Endothelial cell of umbilical vein (primary cell): ENCODE measurements at places on chromosomes 11 and 22. TPM values are rescaled to one million over a fixed set of nuclear protein-coding genes. Genes with fewer than 3 reads are reported as not detected.

PHOX2A gene
- not detected in 2 replicates for total RNA-seq

C11orf65 gene
- total RNA-seq, result not detected in 2 replicates

FAM111B gene
- 17.4 and 21.9 TPM in 2 replicates for total RNA-seq

RIN1 gene
- 9.1 and 10.2 TPM in 2 replicates for total RNA-seq

ARHGAP20 gene
- total RNA-seq, result 1.1 and 1.4 TPM in 2 replicates

INS gene
- total RNA-seq, result not detected in 2 replicates

GPR83 gene
- total RNA-seq, result not detected in 2 replicates

TRPM5 gene
- not detected in 2 replicates for total RNA-seq

PLEKHA7 gene
- total RNA-seq, result 3.8 and 6.8 TPM in 2 replicates

CRYBA4 gene
- not detected in 2 replicates for total RNA-seq

MAJIN gene
- not detected in 2 replicates for total RNA-seq

SCGB1D2 gene
- not detected in 2 replicates for total RNA-seq

CSF2RB gene
- 20.6 and 24.9 TPM in 2 replicates for total RNA-seq

RBMXL2 gene
- total RNA-seq, result 0.51 TPM in 1 of 2 replicates, not detected in the other

VPREB1 gene
- total RNA-seq, result not detected in 2 replicates

FOSL1 gene
- 52.6 and 53.8 TPM in 2 replicates for total RNA-seq

GNAZ gene
- 0.86 and 1.8 TPM in 2 replicates for total RNA-seq

KREMEN1 gene
- 0.99 and 1.1 TPM in 2 replicates for total RNA-seq

LAMTOR1 gene
- total RNA-seq, result 91.1 and 95.1 TPM in 2 replicates

NRIP3 gene
- total RNA-seq, result 8.4 and 9.9 TPM in 2 replicates

SAA4 gene
- total RNA-seq, result not detected in 2 replicates

CECR2 gene
- total RNA-seq, result 2.1 TPM in 1 of 2 replicates, not detected in the other

DNA sequence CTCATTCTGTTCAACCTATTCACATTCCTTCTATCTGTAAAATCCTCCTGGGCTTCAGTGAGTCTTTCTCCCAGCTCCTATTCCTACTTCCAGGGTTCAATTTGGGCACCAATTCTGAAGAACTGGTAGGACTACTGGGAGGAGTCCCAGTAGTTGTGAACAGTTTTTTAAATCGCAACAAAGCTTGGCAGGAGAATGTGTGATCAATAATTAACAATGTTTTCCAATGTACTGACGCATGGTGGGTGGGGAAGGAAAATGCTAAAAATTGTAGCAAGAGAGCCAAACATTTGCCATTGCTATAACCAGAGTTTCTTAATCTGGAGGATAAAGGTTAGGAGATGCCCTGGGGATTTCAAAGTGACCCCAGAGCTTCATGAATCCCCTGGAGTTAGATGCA, 27.3 kb upstream of the PRSS23 start:
- DNase-seq, result no peak

- no peak for DNase-seq
Measured at GRCh38 chr22:26479043-26479791, 4.4 kb downstream of the HPS4 start.

DNA sequence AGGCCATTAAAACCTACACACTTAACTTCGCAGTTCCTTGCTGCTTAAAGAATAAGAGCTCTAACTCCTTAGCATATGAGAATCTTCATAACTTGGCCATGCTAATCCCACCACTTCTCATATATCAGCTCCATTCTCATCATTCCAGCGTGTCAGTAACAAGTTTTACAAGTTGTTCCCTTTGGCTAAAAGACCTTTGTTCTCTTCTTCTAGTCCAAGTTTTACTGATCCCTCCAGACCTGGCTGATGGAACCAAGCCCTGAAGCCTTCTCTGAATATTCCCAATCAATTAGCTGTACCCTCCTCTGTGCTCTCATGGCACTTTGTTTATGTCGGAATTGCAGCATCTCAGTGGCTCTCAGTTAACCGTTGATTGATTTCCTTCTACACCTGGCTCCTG, 35.8 kb downstream of the GAB2 start:
- no peak for DNase-seq

DNA sequence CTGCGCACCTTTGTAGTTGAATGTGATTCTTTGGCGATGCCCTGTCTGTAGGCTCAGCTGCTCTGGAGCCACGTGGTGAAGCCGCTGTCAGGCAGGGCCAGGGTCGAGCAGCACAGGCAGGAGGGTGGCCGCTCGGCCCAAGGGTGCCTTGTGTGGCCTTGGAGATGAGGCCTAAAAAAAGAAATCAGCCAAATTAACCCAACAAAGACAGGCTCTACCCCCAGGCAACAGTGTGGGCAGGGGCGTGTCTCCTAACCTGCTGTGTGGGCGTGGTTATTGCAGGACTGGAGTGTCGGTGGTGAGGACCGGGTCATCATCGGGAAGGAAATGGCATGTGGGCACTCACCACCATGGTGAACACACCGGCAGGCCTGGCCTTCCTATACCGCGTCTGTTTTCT, 34.3 kb downstream of the CTTN start:
- no peak for DNase-seq

DNA sequence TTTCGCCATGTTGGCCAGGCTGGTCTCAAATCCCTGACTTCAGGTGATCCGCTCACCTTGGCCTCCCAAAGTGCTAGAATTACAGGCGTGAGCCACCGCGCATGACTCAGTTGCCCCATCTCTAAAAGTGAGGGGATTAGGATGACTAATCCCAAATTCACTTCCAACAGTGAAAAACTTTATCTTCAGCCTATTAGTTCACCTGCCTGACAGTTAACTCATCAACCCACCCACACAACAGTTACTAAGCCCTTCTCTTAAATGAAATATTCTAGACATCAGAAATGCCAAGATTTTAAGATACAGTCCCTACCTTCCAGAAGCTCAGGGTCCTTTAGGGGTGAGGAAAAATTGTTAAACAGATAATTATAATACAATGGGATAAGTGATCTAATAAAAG, 2.0 kb upstream of the ANKRD42 start:
- no peak for DNase-seq

GRCh38 chr11:30125456-30125855, 105.4 kb upstream of the FSHB start:
- DNase-seq, result no peak

DNA sequence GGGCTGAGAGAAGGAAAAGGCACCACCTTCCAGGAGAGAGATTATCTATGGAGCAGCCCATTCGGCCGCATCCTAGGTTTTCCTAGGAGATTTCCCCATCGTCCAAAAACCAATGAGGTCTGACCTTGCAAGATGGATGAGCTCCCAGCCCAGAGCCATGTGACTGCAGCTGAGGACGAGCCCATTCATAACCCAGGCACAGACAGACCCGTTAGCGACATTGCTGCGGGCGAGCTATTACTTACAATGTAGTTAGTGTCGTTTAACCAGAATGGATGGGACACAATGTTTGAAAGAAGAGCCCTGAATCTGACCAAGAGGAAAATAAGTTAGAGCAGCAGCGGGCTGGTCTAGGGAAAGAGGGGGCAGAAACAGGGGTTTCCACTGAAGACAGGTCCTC, 395.9 kb upstream of the CADM1 start:
- no peak for DNase-seq

GRCh38 chr11:32820497-32820896, 9.2 kb upstream of the PRRG4 start:
- DNase-seq, result no peak

GRCh38 chr11:47847892-47848699, at the start of gene NUP160:
NUP160 (minus strand) TSS chr11:47848350; CDS start chr11:47848318, 32 bp downstream.
- DNase-seq, result peak; percentile 74

DNA sequence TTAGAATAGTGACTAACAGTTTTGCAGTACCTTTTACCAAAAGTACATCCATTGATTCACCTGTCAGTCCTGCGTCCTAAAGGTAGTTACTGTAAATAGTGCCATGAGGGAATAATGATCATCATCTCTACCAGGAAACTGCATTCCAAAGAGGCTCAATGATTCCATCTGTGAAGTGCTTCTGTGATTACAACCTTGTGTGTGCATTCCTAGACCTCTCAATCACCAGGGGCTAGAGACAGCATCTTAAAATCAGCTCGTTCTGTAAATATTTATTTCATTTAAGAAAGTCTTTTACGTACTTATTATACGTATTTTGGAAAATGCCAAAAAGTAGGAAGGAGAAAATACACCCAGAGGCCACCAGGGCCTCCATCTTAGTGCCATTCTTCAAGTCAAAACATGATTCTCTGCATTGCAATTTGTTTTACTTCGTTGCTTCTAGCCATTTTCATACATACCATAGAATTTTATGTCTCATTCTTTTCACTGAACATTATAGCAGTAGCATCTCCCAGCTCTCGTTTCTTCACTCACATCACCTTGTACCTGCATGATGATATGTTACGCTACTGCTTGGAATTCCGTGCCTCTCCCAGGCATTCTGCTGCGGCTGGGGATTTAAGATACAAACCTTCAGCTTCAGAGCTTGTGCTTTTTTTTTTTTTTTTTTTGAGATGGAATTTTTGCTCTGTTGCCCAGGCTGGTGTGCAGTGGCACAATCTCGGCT, 117.0 kb downstream of the SEZ6L start:
- DNase-seq, result no peak

DNA sequence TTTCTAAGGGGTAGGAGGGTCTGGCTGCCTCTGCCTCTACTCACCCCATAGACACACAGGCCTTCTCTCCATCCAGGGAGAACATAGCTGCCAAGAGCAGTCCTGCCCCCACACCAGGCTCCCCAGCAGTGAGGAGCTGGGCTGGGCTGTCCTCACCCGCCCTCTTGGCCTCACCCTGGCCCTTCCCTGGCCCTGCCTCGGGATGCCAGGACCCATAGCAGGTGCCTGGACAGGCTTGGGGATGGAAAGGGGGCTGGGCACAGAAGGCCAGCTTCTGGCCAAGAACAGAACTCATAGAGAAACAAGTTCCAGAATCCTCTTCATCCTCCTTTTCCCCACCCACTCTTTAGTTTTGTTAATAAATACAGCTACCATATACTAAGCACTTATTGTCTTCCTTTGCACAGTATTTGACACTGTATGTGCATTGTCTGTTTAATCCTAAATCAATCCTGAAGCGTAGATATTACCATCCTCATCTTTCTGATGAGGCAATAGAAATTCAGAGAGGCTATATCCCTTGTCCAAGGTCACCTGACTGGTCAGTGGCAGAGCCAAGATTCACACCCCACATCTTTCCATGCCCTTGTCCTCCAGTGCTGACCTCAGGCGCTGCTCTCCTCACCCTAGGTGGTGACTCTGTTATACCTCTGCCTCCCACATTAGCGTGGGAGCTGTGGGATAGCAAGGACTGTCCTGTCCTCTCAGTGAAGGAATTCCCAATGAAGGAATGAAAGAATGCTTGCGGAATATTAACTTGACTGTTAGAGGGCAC, 22.0 kb upstream of the MYOD1 start:
- DNase-seq, result no peak

- DNase-seq, result no peak
Measured at GRCh38 chr11:113613619-113614018, 92.5 kb downstream of the TMPRSS5 start.

DNA sequence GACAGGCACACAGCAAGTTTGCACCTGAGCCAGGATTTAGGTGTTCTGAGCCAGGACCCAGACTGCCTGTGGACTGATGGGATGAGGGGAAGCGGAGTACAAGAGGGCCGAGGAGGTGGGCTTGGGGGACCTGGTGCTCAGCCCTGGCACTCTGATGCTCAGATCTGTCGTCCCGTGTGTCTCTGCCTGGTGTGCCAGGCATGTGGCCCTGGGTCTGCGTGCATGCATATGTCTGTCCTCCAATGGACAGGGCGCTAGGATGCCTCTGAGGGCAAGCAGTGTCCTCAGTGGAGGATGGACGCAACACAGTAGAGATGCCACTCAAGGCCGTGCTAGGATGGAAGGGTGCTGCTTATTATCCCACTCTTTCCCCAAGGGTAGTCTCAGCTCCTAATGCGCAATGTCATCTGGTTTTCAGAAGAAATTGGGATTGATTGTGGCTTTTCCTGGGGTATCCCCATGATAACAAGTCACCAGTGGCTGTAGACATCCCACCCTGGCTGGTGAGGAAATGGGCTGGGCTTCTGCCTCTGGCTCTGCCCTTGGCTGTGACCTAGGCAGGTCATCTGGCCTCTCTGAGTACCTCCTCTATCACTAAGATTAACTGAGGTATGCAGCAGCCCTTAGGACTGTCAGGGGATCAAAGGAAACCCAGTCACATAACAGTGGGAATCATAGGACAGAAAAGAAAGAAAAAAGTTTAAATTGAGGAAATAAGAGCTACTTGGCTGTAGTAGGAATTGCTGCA, 35.7 kb upstream of the SUSD2 start:
- peak; percentile 47 for DNase-seq

GRCh38 chr22:37243402-37244113, 511 bp downstream of the RAC2 start:
- no peak for DNase-seq

GRCh38 chr11:115161876-115162275, 342.3 kb downstream of the CADM1 start:
- no peak for DNase-seq

DNA sequence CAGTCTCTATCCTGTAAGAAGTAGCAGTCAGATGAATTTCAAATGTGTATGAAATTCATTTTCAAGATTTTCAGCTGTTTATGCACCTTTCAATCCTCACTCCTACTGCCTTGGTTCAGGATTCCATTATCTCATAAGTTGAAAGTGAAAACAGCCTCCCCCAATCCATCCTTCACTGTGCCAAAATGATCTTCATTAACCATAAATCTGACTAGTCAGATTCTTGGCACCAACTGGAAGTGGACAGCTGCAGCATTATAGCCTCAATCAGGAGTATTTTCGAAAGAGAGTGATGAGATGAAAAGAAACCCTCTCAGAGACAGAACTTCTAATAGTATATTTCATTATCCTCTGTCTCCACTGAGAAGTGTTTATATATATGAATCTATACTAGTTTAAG, 365.3 kb upstream of the PDGFD start:
- no peak for DNase-seq

DNA sequence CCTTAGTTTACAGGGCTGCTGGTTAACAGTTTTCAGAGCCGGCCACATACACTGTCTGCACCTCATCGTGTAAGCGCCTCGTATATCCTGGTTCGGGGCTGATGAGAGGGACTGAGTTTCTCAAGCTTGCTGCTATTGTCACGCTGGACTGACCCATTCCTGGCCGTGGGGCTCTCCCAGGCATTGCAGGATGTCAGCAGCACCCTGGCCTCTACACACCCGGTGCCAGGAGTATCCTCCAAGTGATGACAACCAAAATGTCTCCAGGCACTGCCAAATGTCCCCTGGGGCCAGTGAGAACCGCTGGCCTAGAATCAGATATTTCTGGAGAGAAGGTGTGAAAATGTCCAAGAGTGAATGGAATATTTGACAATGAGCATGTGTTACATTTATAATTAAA, 82.8 kb downstream of the ST3GAL4 start:
- DNase-seq, result no peak

GRCh38 chr22:25101986-25102385, 97.7 kb upstream of the CRYBB3 start:
- DNase-seq, result no peak

DNA sequence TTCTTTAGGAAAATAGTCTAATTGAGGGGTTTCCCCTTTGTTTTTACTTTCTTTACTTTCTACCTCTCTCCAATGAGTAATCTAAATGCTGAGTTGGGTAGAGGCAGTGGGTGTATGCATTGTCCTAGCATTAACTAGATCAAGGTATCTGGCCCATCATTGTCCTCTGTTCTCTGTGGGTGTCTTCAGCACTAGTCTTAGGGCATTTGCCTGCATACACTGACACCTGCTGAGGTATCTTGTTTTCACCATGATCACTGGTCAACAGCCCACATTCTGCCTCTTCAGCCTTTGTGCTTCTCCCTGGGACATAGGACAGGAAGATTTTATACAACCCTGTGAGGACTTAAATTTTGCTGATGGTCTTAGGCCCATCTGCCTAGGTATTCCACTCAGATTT, 371.1 kb downstream of the RAB38 start:
- DNase-seq, result no peak
